ENCODE measurements at places on chromosomes 13 and 19. TPM values are rescaled to one million over a fixed set of nuclear protein-coding genes. Genes with fewer than 3 reads are reported as not detected.

DNA sequence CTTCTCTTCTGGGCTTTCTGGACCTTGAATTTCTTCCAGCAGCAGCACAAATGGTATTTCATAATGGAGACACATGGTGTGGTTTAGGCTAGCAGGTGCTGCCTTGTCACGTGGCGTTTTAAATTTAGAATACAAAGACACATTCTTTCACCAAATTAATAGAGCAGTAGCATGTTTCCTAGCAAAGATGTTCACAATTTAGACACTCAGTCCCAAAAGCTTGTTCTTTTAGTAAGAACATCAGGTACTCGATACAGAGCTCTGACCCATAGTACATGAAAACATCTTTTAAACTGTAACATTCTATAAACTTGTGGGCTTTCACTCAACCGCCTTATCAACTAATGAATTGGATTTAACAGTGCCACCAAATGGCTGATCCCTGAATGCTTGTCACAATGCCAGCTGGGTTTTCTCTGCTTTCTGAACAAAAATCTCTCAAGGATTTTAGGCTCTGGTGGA lies 290.1 kb downstream of the DCLK1 start:
- H3K36me3 ChIP-seq: no peaks in the 10 kb centered on the region
- peak; percentile 45 for DNase-seq
- no peak overlapping the region for H3K27ac ChIP-seq
- no peak overlapping the region for H3K4me3 ChIP-seq
- no peaks in the 10 kb centered on the region for H3K4me1 ChIP-seq

- no peak for DNase-seq
- H3K4me1 ChIP-seq: no peaks in the 10 kb centered on the region
- H3K36me3 ChIP-seq: no peaks in the 10 kb centered on the region
- no peaks in the 10 kb centered on the region for H3K27me3 ChIP-seq
- no peak overlapping the region for H3K27ac ChIP-seq
These were observed 384.4 kb downstream of the DLEU7 start for GRCh38 chr13:50459046-50459445.

DNA sequence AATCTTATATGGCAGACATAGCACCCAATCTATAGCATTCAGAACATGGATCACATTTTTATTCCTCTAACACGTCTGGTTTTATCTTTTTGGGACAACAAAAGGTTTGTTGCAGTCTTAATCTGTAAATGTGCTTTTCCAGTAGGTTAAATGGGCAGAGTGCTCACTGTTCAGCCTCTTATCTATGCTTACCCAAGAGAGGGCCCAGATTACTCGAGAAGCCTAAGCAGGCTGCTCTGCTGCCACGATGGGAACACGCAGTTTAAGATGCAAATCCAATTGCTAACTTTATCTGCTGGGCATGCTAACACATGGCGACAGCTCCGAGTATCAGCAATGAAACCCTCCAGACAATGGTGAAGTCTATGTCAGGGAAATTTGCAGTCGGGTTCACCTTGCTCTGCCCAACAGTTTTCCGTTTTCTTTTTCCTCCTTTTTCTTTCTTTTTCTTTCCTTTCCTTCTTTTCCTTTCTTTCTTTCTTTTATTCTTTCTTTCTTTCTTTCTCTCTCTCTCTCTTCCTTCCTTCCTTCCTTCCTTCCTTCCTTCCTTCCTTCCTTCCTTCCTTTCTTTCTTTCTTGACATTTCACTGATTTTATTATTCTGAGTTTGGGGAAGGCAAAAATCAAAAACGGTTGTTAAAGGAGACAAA lies 115.3 kb downstream of the RBM26 start:
- H3K4me1 ChIP-seq: no peaks in the 10 kb centered on the region
- no peak for DNase-seq
- H3K27ac ChIP-seq: no peak overlapping the region
- no peaks in the 10 kb centered on the region for H3K27me3 ChIP-seq
- no peaks in the 10 kb centered on the region for H3K36me3 ChIP-seq
- no peak overlapping the region for H3K4me3 ChIP-seq

GRCh38 chr13:87674247-87674738 lies 3.1 kb downstream of the SLITRK5 start:
- no peak overlapping the region for H3K27ac ChIP-seq
- no peaks in the 10 kb centered on the region for H3K36me3 ChIP-seq
- peaks cover 10% of the 10 kb centered on the region for H3K27me3 ChIP-seq
- H3K4me3 ChIP-seq: no peak overlapping the region
- no peak for DNase-seq

GRCh38 chr13:60881507-60881906 lies 484.5 kb downstream of the TDRD3 start:
- H3K4me3 ChIP-seq: no peak overlapping the region
- H3K27me3 ChIP-seq: no peaks in the 10 kb centered on the region
- H3K27ac ChIP-seq: no peak overlapping the region
- no peaks in the 10 kb centered on the region for H3K36me3 ChIP-seq

DNA sequence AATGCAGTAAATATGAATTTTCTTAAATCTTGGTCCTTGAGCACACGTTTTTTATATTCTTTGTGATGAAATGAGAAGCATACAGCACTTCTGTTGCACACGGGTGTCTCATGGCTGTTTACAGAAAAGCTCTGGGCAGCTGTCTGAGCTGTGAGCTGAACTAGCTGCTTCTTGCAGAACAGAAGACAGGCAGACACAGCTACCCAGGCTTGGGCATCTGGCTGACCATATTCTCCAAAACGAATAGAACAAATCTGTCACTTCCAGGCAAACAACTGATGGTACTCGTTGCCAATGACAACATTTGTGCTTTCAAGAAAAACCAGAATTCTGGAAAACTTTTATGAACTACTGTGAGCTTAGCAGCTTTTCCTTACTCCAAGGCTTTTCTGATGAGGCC lies 16.2 kb downstream of the PCID2 start:
- H3K27me3 ChIP-seq: no peaks in the 10 kb centered on the region
- no peak overlapping the region for H3K4me3 ChIP-seq
- H3K27ac ChIP-seq: peak overlapping the region; percentile 41
- peaks cover 28% of the 10 kb centered on the region for H3K36me3 ChIP-seq
- H3K4me1 ChIP-seq: peaks cover 17% of the 10 kb centered on the region

ZNF846 gene
- 11.8 TPM for total RNA-seq

ONECUT3 gene
- total RNA-seq: not detected

SLC25A23 gene
- 33.9 TPM for total RNA-seq
